ENCODE measurements at places on chromosomes 5 and 9.

GRCh38 chr9:34552606-34552981, 29.8 kb upstream of the ENHO start:
- DNase-seq = no peak

GRCh38 chr9:38408719-38409118, 15.5 kb downstream of the IGFBPL1 start:
- no peak for DNase-seq

DNA sequence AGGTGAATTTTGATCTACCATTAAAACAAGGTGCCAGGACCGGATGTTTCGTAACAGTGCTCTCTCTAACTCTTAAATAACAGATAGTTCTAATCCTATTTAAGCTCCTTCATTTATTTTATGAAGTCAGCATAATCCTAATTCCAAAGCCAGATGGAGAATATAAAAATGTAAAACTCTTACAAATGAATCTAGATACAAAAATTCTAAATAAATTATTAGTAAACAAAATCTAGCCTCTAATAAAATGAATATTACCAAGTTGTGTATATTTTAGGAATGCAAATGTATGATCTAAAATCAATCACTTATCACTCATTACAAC, 32.4 kb upstream of the IL33 start:
- no peak for DNase-seq

DNA sequence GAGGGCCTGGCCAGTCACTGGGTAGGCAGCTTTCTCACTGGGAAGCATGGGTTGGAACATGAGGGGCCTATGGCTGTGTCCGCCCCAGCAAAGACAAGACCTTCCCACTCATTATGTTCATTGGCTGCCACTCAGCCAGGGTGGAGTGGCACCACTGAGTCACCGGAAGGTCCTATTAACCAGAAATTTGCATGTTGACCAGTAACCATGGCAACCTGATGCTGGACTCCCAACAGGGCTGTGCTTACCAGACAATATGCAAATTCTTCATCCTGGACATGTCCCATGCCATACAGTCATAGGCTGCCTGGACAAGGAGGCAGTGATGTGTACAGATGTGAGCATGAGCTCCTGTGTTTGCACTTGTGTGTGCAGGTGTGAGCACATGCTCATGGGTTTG, 66.7 kb downstream of the PSD2 start:
- DNase-seq = no peak

DNA sequence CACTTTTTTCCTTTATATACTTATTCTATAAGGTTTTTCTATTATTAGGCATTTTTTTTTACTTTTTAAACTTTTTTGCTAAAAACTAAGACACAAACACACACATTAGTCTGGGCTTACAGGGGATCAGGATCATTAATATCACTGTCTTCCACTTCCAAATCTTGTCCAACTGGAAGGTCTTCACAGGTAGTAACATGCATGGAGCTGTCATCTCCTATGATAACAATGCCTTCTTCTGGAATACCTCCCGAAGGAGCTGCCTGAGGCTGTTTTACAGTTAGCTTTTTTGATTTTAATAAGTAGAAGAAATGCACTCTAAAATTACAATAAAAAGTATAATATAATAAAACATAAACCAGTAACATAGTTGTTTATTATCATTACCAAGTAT, 345.5 kb upstream of the PTGER4 start:
- DNase-seq = no peak
